H1 (cell line): ENCODE measurements at places on chromosomes 12 and 14. TPM values are rescaled to one million over a fixed set of nuclear protein-coding genes. Genes with fewer than 3 reads are reported as not detected.

DNA sequence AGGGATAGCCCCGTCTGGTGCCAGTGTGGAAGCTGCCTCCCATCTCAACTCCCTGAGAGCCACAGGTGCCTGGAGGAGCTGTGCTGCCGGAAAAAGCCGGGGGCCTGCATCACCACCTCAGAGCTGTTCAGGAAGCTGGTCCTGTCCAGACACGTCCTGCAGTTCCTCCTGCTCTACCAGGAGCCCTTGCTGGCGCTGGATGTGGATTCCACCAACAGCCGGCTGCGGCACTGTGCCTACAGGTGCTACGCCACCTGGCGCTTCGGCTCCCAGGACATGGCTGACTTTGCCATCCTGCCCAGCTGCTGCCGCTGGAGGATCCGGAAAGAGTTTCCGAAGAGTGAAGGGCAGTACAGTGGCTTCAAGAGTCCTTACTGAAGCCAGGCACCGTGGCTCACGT is 25.5 kb upstream of the P2RX4 start:
- no peak for DNase-seq

GRCh38 chr12:110403976-110404682 is 621 bp upstream of the ANAPC7 start:
- peak; percentile 38 for DNase-seq

GRCh38 chr12:128790653-128791373 is 32.9 kb downstream of the SLC15A4 start:
- no peak for DNase-seq

- peak; percentile 53 for DNase-seq
Measured at GRCh38 chr12:7935590-7936581, at the start of gene SLC2A3. SLC2A3 (minus strand) TSS chr12:7936187; CDS start chr12:7936034, 153 bp downstream.

DNA sequence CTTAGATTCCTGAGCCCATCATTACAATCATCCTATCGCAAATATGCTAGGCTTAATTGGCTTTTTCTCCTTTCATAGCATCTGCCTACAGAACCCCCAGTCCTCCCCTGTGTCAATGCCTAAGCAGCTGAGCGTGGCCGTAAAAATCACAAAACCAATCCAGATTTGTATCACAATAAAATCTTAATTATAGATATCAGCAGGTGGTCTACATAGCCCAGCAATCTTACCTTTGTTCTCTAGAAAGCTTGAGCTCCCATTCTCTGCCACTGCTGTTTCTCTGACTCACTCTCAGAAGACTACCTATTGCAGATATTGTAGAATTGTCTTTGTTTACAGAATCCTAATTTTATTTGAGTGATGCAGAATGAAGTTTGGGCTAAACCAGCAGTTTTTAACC is 37.9 kb upstream of the PPM1A start:
- DNase-seq: no peak

DNA sequence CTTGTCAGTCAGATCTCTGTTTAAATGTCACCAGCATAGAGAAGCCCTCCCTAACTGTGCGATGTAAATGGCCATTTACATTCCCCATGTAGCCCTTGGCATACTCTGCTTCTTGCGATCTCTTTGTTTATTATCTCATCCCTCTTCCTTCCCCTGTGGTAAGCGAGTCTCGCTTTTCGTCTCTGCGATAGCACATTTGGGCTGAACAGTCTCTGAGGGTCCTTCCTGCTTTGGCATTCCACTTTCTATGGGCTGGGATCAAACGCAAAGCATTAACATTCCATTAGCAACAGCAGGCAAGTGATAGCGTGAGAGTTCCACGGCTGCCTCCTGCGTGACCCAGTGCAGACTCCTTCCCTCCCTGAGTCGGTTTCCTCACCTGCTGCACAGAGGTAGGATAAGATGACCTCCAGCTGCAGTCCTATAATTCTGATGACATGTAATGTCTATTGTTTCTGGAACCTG is 61.4 kb upstream of the TUNAR start:
- DNase-seq: no peak

GRCh38 chr14:41403360-41403759 is 203.3 kb upstream of the LRFN5 start:
- peak; percentile 13 for DNase-seq

DNA sequence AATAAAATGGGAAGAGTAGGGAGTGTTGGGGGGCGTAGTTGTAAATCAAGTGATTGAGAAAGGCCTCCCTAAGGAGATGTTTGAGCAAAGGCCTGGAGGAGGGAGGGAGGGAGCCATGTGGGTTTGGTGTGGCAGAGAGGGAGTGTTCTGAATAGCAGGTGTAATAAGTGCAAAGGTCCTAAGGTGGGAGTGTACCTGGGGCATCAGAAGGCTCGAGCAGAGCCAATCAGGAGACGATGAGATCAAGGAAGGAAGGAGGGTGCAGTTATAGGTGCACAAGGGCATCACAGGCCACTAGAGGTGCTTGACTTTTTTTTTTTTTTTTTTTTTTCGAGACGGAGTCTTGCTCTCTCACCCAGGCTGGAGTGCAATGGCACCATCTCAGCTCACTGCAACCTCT is 77.9 kb upstream of the PLXNC1 start:
- no peak for DNase-seq

GRCh38 chr12:67531501-67531900 is 117.0 kb upstream of the DYRK2 start:
- DNase-seq: no peak

GRCh38 chr12:108570743-108571608 is 8.6 kb downstream of the ISCU start:
- DNase-seq: peak; percentile 41

DNA sequence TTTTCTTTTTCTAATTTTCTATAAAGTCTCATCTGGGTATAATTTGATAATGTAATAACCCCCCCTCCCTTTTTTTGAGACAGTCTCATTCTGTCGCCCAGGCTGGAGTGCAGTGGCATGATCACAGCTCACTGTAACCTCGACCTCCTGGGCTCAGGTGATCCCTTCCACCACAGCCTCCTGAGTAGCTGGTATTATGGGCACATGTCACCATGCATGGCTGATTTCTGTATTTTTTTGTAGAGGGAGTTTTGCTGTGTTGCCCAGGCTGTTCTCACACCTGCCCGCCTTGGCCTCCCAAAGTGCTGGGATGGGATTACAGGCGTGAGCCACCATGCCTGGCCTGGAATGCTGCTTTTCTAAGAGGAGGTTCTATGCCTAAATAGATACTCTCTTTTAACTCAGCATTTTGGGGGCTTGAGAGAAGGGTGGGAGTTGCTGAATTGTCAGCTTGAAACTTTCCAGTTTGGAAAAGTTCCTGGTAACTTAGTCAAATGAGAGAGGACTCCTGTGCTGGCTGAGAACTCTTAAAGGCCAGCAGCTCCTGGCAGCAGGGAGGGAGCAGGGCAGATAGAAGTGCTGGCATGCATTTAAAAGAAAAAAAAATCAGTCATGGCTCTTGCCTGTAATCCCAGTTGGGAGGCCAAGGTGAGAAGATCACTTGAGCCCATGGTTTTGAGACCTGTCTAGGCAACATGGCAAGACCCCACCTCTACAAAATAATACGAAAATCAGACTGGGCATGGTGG is 13.0 kb downstream of the NUDT4 start:
- no peak for DNase-seq

GRCh38 chr14:91202234-91202974 is 42.1 kb downstream of the GPR68 start:
- DNase-seq: no peak

- no peak for DNase-seq
Measured at GRCh38 chr12:21888276-21888863, 52.9 kb downstream of the ABCC9 start.

GRCh38 chr14:21308479-21309237 is 28.8 kb downstream of the RPGRIP1 start:
- peak; percentile 92 for DNase-seq

DNA sequence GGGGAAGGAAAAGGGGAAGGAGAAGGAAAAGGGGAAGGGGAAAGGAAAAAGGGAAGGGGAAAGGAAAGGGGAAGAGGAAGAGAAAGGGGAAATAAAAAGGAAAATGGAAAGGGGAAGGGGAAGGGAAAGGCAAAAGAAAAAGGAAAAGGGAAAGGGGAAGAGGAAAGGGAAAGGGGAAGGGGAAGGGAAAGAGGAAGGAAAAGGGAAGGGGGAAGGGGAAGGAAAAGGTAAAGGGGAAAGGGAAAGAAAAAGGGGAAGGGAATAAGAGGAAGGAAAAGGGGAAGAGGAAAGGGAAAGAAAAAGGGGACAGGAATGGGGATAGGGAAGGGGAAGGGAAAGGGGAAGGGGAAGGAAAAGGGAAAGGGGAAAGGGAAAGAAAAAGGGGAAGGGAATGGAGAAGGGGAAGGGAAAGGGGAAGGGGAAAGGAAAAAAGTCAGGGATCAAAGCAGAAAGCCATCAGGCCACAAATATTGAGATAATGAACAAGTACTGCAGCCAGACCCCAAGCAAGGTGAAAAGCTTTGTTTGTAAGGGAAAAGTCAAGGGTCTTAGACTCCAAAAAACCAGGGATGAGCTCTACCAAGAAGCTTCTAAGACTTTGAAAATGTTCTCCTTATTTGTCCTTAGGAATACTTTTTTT is 20.0 kb downstream of the DICER1 start:
- DNase-seq: no peak

DNA sequence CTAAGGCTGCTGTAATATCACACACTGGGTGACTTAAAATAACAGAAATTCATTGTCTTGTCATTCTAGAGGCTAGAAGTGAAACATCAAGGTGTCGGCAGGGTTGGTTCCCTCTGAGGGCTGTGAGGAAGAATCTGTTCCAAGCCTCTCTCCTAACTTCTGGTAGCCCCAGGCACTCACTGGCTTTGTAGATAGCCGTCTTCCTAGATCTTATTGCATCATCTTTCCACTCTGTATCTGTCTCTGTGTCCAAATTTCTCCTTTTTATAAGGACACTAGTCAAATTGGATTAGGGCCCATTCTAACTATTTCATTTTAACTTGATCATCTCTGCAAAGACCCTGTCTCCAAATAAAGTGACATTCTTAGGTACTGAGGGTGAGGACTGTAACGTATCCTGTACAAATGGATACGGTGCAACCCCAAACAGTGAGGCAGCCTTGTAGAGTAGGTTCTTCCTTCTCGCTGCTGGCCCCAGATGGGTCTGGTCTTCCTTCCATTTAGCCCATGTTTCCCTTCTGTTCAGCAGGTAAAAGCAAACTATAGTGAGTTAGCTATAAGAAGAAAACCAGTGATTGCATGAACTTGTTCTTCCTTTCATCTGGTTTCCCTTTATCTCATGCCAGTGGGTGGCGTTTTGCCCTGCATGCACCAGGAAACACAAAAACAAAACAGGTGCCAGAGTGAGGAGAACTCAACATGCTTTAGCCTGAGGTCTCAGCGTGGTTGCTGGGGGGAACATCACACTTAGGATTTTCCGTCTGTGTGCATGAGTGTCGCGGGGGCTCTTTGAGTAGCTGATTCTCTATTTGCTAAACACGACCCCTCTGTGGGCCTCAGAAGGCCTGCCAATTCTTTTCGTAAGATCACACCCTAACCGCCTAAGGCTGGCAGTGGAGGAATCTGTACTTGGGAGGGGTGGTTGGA is 19.5 kb downstream of the TTC9 start:
- no peak for DNase-seq

- DNase-seq: no peak
Measured at GRCh38 chr12:90042920-90043641, 334.4 kb upstream of the ATP2B1 start.

- no peak for DNase-seq
Measured at GRCh38 chr12:114476159-114476558, 70.2 kb upstream of the TBX5 start.

- DNase-seq: no peak
Measured at GRCh38 chr14:66087231-66087630, 398.9 kb upstream of the CCDC196 start.

DNA sequence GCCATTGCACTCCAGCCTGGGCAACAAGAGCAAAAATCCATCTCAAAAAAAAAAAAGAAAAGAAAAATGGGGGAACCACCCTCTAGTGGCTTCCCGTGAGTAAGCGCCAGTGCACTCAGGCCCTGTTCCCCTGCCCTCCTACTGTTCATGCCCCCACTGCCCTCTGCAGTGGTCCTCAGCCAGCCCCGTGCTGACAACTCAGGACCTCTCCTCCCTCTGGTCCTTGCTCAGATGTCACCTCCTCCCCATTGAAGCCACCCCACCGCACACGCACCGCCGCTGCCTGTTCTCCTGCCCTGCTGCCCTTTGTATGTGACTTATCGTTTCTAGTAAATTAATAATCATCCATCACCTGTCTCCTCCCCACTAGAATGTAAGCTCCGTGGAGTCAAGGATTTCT is 58.8 kb upstream of the DYNC1H1 start:
- DNase-seq: no peak

DNA sequence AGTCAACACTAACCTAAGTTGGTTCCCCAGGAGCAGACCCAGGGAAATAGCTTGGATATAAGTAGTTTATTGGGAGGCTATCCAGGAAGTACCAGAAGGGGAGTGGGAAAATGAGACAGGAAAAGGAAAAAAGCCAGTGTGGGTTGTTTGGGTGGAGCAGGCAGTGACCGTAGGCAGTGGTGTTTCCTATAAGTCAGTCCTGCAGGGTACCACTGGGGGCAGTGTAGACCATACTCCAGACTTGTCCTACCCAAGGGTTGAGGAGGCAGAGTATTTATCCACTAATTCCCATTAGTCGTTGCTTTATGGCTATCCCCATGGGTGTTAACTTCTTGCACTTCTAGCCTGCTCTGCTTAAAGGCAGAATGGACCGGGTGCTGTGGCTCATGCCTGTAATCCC is 6.4 kb upstream of the CCDC60 start:
- peak; percentile 77 for DNase-seq

The GPRC5D gene
- not detected in 2 replicates for total RNA-seq

The EGLN3 gene
- total RNA-seq: 24.4 and 27.3 TPM in 2 replicates

The ENDOU gene
- total RNA-seq: not detected in 2 replicates

The SIX1 gene
- 0.46 and 0.69 TPM in 2 replicates for total RNA-seq

The NPAS3 gene
- 0.60 and 0.63 TPM in 2 replicates for total RNA-seq

The MANSC1 gene
- total RNA-seq: 6.1 and 8.9 TPM in 2 replicates

The GUCY2C gene
- total RNA-seq: 2.5 and 3.2 TPM in 2 replicates

The FAR2 gene
- total RNA-seq: 24.1 and 25.3 TPM in 2 replicates

The ZDHHC22 gene
- 55.2 and 59.3 TPM in 2 replicates for total RNA-seq

The ARHGEF40 gene
- 49.5 and 53.1 TPM in 2 replicates for total RNA-seq

The MIP gene
- total RNA-seq: 0.19 TPM in 1 of 2 replicates, not detected in the other

The TAS2R31 gene
- total RNA-seq: 1.4 and 1.5 TPM in 2 replicates
